Common myeloid progenitor, CD34-positive (primary cell): ENCODE measurements at places on chromosomes 7 and 10.
A peak's percentile ranks its signal among the peaks of the same experiment; 100 is the strongest.

DNA sequence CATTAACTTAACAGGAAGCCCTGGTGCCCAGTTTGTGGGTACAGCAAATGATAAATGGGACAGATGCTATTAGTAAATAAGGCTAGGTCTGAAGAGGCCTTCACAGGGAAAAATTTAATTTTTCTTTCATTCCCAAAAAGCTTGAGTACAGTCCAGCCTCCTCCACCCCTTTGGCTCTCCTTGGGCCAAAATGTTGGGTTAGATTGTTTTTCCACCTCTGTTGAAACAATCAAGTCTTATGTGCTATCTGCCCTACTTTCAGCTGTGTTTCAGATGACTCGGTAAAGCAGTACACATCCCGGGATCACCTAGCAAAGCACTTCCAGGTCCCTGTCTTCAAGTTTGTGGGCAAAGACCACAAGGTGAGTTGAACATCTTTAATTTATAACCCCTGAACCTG lies 24.3 kb downstream of the PLA2G12B start:
- DNase-seq: no peak

DNA sequence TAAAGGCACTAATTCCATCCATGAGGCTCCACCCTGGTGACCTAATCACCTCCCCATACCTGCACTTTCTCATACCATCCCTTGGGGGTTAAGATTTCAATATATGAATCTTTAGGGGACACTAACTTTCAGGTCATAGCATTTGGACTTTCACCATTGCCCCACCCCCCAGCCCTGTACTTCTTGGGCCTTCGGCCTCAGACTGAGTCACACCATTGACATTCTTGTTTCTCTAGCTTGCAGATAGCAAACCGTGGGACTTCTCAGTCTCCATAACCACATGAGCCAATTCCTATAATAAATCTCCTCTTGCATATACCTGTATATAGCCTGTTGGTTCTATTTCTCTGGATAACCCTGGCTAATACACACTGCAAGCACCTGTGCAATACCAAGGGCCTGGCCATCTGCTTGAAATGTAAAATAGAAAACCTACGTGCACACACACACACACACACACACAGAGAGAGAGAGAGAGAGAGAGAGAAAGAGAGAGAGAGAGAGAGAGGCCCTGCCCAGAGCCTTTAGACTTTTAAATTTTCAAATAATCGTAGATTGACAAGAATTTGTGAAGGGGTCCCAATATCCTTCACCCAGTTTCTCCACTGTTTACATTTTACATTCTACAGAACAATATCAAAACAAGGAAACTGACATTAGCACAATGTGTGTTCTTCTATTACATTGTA lies 25.3 kb downstream of the ANXA8 start:
- no peak for DNase-seq

- DNase-seq: no peak
Observed at GRCh38 chr10:76021398-76021797, 590.0 kb downstream of the LRMDA start.

- DNase-seq: no peak
Observed at GRCh38 chr10:119535837-119536507, 6.5 kb downstream of the RGS10 start.

DNA sequence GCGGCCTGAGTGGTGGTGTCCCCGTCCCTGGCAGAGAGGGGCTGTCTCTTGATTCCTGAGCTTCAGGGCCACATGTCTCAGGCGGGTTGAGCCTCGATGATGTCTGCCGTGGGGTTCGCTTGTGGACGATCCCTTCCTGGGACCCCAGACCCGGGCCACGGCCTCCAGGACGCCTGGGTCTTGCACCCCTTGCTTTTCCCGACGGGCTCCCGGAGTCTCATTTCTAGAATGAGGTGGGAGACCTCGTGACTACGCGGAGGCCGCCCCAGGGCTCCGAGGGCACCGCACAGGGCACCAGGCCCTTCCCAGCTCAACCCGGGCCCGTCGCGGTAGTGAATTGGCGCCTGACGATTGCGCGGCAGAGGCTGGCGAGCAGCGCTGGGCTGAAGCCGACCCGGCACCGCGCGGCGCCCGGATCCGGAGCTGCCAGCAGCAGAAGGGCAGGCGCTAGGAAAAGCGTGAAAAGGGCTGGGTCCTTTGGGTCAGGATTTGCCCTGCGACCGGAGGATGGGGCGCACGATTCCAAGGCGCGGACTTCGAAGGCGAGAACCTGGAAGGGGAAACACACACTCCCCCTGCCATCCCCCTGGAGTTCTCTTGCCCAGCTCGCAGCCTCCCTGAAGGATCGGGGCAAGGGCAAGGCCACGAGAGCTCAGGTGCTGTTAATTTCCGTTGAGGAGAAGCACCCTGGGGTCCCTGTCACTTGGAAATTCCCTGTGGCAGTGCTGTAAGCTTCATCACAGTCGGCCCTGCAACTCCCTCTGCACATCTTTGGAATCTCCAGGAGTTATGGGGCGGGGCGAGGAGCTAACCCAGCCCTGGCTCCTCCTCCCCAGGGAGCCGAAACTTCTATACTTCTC lies 15.5 kb downstream of the TLX1 start:
- DNase-seq: no peak

DNA sequence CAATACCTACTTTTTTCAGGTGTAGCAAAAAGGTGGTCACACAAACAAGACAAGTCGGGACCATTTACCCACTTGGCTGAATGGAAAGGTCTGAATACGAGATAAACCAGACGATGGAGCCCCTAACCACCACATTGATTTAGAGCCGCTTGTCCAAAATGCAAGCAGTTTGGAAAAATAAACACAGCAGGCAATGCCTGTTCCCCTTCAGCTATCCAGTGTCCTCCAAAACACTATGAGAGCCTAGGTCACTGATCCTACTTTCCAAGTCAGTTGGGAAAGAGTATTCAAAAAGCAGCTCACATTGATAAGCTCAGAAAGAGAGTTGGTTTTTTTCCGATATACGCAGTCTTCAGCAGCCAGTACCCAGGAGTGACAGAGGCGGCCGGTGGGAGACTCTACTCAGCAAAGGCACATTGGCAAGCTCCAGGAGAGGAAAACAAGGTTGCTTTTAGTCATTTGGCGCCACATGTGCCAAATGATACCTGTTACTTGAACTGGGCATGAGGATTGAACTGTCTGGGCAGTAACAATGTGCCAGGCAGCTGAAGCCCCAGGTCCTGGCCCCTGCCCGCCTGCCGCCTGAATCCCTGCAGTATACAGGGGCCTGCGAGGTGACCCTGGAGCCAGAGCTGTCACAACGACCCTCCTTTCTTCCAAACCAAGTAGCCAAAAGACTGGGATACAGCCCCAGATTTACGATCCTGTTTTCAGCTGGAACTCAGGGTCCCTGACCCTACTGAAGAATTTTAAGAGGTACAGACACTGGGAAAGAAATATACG lies 109.8 kb downstream of the PIP4K2A start:
- no peak for DNase-seq

GRCh38 chr10:46080886-46081285 lies 34.8 kb upstream of the MSMB start:
- DNase-seq: peak; percentile 51
